Right forelimb (tissue), 1 donor: ENCODE measurements at places on chromosomes 5 and 9.

- no peak for DNase-seq
Observed at GRCh38 chr5:34009610-34010009, 1.8 kb upstream of the AMACR start.

GRCh38 chr5:113201715-113202114 lies 225.1 kb downstream of the DCP2 start:
- DNase-seq: no peak

DNA sequence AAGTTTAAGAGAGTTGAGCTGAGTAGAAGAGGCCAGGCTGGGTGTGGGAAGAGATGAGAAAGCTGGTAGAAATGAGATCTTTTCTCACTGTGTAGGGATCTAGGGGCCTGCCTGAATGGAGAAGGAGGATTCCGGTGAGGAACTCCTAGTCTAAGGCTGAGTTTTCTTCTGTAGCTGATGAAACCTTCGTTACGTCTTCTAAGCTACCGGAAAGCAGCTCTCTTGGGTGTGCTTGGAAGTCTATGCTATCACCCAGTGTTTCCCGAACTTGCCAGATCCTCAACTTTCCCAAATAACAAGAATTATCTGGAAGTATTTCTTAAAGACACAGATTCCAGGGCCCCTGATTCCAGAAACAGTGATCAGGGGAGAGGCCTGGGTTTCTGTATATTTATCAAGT lies 55.4 kb upstream of the TNFSF15 start:
- no peak for DNase-seq

DNA sequence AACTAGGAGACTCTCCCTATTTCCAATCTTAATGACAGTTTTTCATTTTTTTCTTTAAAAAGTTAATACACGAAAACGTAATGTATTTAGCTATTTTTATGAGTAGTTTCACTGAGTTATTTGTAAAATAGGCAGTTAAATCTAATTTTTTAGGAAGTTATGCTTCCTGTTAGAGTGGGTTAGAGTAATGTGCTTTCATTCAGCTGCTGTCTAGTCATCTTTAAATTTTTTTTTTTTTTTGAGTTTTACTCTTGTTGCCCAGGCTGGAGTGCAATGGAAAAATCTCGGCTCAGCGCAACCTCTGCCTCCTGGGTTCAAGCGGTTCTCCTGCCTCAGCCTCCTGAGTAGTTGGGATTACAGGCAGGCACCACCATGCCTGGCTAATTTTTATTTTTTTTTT lies 34.0 kb downstream of the CDC42SE2 start:
- no peak for DNase-seq

- no peak for DNase-seq
Observed at GRCh38 chr5:31863991-31864411, 225.1 kb downstream of the PDZD2 start.

GRCh38 chr5:1564182-1564748 lies 40.5 kb upstream of the LPCAT1 start:
- no peak for DNase-seq

DNA sequence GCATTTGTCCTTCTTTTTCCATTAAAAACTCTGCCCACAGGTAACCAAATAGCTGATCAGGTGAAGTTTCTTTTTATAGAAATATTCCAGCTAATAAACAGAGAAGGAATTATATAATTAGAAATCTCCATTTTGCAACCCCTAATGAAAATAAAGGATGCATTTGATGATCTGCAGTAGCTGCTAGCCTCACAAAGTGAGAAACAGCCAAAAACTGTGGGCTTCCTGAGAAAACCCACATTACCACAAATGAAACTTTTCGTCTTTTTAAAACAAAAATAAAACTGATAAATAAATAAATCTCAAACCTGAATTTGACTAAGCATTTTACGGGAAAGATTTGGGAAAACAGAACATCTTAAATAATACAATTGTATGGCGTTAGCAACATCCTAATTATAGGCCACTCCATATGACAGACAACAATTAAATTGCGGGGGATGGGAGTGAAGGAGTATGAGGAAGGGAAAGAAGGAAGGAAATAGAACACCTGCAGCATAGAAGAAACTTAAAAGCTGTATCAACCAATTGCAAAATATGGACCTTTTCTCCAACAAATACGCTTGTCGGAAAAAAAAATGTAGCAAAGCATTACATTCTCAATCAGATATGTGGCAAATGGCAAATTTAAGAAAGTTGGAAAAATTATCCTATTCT lies 283.0 kb upstream of the ITGA1 start:
- DNase-seq: no peak

DNA sequence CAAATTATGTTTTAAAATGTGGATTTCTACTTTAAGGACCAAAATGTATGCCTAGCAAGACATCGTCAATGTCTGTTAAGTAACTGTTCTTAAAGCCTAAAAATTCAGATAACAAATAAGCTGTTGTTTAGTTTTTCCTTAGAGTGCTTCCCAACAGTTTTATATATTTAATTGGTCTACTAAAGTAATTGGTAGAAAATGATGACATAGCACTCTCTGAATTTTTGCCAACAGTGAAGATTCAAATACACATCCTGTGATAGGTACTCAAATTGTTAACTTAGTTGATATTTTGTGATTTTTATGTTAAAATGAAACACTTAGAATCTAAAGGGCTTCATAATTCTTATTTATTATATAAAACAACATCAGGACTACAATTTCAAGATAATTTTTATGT lies 107.5 kb downstream of the TMEM232 start:
- no peak for DNase-seq

GRCh38 chr9:116153765-116154333 lies at the start of gene PAPPA:
Gene PAPPA, plus strand, starts transcription at chr9:116153791. Its CDS starts 382 bp downstream, at chr9:116154173.
- DNase-seq: no peak

GRCh38 chr5:15013654-15014463 lies 142.3 kb upstream of the ANKH start:
- no peak for DNase-seq

DNA sequence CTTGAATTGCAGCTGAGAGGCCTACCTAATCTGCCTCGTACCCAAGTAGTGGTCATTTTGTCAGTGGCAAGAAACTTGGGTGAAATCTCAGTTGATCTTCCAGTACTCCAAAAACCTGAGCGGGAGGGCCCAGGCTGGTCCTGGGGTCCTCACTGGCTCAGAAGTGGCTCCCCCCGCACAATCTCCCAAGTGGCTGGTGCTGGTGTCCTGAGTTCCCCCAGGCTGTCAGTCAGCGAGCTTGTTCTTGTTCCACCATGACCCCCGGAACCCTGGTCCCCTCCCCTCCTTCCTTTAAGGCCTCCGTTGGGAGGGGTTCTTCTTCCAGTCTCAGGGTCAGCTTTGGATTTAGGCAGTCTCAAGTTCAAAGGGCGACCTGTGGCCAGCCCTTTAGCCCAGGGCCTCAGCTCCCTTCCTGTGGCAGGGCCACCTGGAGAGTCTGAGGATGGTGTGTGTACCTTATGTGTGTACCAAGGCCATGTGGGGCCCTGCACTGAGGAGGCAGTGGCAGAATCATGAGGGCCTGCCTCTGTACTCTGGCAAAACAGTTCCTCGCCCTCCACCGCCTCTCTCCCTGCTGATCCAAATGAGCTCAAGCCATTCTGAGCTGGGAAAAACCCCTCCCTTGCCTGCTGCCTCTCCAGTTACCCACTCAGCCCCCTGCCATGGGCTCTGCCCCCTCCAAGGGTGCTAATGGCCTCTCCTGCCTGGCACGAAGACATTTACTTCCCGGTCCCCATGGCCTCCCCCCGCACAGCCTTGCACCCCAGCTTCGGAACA lies 4.5 kb upstream of the DBN1 start:
- no peak for DNase-seq

DNA sequence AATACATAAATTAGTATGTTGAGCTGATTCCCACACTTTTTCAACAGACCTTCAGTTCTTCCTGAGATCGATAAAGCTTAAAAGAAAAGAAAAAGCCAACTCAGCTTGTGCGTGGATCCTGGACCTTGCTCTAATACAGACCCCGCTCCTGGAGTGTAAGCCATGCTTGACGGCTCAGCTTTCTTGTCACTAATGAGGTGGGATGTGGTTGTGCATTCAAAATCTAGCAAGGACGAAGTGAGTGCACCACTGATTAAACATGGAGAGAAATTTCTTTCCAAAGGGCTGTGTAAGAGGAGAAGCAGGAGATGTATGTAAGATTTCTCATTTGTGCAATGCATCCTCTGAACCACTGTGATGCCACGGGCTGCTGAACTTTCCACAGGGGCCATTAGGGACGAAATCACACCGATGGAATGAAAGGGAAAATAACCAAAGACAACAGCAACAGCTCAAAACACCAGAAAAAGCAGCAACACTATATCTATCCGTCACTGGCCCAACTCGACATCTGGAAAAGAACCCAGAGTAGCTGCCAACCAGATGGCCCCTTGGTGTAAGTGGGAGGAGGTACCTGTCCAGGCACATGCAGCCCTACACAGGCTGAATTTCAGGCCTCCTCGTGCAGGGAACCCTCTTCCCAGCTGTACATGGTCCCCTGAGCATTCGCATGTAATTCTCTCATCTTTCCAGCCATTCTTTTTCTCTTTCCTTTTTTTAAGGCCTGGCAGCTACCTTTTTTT lies 178.9 kb downstream of the SREK1 start:
- no peak for DNase-seq

DNA sequence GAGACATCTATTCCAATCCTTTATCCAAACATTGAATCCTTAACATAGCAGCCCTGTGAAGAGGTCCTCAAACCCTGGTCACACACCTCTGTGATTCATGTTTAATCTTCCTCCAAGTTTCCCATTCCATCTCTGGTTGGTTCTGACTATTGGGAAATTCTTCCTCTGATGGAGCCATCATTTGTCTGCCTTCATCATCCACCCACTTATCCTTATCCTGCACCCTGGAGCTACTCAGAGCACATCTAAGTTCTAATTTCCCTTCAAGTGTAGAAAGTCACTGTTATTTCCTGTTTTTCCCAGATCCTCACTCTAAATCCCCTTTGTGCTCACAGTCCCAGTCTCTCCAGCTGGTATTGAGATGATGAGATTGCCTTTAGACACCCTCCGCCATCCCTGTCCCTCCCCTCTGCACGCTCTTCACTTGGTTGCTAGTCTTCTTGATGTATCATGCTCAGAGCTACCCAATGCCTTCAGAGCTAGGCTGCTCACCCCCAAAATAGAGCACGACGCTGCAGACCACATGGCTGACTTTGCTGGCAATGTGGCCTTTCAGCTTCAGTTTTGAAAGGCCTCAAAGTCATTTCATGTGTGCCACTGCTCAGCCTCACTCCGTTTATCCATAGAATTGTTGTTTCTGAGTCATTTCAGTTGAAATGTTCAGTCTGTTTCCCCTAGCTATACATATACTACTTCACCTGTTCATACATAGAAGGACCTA lies 154.3 kb downstream of the PALM2AKAP2 start:
- no peak for DNase-seq

DNA sequence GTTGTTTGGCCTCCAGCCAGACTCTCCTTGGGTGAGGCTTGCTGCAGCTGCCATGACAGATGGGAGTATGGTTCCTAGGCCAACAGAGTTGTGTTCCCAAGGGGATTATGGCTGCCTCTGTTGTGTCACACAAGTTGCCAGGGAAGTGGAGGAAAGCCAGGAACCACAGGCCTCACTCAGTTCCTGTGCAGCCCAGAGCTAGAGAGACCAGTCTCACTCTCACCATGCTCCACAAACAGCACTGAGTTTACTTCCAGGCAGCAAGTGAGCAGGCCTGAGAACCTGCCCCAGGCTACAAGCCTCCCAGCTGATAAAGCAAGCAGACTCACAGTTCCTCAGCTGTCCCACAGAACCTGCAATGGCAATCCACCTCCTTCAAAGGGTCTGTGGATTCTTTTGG lies 273.6 kb upstream of the TAS2R1 start:
- no peak for DNase-seq

DNA sequence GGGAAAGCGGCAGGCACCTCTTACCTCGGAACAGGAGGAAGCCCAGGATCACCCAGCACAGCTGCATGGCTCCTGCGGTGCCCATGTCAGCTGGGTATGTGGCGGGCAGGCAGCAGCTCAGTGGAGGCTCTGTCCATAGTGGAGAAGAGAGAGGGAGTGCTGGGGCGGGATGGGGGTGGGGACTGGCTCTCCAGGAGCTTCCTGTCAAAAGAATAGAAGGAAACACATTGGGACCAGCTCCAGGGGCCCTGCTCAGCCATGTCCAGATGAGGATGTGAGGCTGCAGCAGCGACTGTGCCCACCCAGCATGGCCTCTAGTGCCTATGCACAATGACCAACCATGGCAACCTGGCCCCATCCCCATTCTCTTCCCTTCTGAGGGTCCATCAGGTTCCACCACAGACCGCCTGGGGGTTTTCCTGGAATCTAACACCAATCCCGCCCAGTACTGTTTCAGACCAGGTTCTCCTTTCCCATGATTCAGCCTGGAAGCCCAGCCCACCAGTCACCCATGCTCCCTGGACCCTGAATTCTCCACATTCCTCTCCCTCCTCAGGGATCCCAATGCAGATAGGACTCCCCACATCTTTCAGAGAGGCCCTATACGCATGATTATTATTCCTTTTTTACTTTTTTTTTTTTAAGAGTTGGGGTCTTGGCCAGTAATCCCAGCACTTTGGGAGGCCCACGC lies at the start of gene ECSCR:
Gene ECSCR, minus strand, starts transcription at position 158 of the 691 bp plus-strand sequence. Its CDS starts 73 bp downstream, at position 85.
- no peak for DNase-seq

DNA sequence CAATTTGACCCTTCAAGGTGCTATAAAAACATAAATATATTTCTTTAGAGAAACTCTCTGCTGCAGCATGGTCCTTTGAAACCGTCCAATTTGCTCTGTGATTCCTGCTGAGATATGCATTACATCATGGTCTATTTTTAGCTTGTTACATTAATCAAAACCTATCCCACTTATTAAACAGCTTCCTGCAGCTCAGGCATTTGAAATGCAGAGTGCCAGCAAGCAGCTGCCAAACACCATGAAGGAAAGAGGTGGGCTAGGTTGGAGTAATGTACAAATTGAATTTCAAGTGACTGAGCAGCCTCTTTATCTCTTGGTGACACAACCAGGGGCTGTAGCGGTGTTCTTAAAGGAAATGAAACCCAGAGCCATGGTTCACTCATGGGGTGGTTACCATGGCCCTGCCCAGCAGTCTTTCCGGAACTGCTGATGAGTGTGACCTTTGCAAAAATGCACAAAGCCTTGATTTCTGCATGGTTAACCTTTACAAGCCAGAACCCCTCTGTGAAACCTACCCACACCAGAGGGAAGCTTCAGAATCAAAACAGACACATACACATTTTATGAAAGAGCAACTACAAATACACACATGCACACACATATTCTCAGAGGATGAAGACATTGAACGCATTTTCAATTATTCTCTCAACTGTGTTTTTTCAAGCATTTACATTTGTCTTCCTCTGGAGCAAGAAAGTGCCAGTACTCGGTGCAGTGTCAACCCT lies 155.8 kb upstream of the ZNF608 start:
- DNase-seq: no peak

DNA sequence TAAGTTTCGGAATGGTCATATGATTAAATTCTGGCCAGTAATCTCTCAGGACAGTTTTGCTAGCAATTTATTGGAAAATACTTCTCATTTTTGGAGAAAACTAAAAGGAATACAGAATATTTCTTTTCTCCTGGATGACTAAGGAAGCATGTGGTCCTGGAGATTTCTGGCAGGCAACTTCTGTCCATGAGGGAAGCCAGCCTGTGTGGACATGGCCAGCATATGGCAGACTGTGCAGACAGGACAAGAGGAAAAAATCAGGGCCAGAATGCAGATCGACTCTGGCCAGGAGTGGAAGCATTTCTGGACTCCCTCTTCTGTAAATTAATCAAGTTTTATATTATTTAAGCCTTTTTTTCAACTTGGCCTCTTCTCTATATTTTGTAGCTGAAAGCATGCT lies 100.4 kb upstream of the CDH18 start:
- no peak for DNase-seq

- no peak for DNase-seq
Observed at GRCh38 chr5:99030906-99031440, 102.2 kb upstream of the CHD1 start.
